Nephron progenitor cell (in vitro differentiated cells): ENCODE measurements at places on chromosomes 2 and 18.

GRCh38 chr2:70959851-70960832 lies 18.3 kb upstream of the ANKRD53 start:
- DNase-seq, result no peak

GRCh38 chr18:48064978-48065600 lies 134.6 kb upstream of the SMAD2 start:
- no peak for DNase-seq

GRCh38 chr2:16604236-16604635 lies 61.4 kb downstream of the CYRIA start:
- DNase-seq, result no peak

DNA sequence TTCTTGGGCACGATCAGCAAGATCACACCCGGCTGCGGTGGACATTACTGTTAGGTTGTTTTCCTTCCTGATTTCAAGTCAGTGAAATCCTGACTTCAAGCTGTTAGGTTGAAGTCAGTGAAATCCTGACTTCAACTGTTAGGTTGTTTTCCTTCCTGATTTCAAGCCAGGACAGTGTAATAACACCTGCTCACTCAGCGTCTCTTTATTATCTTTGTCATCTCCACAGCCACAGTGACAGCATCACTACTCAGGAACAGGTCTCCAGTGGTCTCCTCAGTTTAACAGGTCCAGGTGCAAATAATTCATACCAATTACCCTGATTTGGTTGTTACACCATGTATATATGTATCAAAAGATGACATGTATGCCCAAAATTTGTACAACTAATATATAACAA lies 208.1 kb upstream of the REG3G start:
- no peak for DNase-seq

GRCh38 chr2:223853425-223853837 lies 16.0 kb upstream of the AP1S3 start:
- DNase-seq, result no peak
